NCI-H345 (cell line): ENCODE measurements at places on chromosomes 1 and 21.

DNA sequence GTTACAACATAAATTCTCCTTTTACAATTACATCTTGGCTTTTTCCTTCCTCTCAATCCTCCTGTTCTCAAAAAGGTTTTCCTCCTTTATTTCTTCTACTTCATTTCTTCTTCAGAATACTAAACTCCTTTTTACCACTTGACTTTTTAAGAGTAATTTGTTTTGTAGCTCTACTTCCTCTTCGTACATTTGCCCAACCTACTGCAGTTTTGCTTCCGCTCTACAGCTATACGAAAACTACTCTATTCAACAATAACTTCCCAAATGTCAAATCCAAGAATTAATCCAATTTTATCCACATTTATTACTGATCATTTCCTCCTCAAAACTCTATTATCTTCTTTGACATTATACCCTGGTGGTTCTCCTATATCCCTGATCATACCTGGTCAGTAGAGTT is 3.4 kb downstream of the GDAP2 start:
- DNase-seq: no peak

- DNase-seq: peak; percentile 78
These were observed 40.1 kb upstream of the TMPRSS15 start for GRCh38 chr21:18443701-18444100.

DNA sequence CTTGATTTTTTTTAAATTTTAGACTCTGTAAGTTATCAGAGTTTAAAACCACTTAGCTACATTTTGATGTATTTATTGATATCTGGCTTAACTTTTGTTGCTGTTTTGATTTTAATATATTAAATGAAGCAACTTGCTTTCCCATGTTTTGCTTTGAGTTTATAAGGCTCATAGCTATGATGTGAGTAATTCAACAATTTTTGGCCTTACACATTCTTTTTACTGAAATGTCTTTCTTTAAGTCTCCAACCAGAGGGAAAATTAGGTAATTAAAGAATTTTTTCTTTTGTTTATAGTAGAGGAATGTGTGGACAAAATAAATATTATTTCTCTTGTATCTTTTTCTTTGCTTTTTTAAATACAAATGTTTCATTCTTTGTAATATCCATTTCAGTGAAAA is 258.3 kb upstream of the ADAMTS5 start:
- DNase-seq: no peak

DNA sequence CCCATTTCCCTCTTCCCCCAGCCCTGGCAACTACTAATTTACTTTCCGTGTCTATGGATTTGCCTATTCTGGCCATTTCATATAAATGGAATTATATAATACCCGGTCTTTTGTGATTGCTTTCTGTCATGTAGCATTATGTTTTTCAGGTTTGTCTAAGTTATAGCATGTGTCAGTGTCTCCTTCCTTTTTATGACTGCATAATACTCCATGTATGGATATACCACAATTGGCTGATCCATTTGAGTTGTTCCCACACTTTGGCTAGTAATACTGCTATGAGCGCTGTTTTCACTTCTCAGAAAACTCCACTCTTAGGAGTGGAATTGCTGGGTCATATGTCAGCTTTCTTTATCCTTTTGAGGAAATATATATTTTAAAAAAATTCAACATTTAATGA is 53.7 kb downstream of the HUNK start:
- no peak for DNase-seq

- no peak for DNase-seq
These were observed 28.4 kb downstream of the MAPKAPK2 start for GRCh38 chr1:206713070-206713469.

DNA sequence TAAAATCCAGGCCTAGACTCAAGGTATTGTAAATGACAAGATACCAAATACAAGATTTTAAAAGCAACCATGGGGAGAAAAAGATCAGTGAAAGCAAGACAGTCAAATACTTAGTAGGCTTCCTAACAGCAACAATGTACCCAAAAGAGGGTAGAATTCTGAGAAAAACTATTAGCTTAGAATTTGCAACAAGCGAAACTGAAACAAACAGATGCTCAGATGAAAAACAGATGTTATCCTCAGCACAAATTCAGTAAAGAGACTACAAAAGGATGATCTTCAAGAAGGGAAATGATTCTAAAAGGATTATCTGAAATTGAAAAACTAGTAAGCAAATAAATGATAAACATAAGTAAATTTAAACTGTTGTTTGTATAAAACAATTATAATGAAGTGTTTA is 40.0 kb downstream of the PDC start:
- DNase-seq: no peak

DNA sequence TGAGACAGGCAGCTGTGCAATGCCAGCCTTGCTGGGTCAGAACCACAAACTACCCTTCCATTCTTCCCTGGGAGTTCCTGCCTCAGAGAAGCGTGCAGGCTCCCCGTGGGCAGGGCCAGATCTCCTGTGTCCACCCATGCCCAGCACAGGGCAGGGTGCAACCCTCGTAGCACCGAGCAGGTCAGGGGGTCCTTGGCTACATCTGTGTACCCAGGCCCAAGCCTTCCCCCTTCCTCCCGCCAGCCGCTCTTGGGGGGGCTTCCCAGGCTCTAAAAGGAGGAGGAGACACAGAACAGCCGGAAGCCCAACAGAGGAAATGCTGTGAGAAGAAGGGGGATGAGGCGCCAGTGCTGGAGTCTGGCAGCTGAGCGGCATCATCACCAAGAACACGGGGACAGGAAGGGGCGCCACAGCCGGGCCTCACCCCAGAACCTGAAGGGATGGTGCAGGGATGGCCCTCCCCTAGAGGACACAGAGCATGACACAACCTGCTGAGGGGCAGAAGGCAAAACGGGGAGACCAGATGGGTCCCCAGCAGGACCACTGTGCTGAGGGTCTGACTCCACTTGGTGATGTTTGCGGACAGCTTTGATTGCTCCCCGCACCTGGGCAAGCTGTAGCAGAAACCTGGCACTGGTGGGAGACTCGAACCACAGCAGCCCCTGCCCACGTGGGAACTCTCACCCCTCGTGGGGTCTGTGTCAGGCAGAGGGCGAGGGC is 233.2 kb downstream of the NPHP4 start:
- no peak for DNase-seq

GRCh38 chr1:206649261-206649921 is 14.1 kb downstream of the DYRK3 start:
- no peak for DNase-seq

GRCh38 chr1:60279798-60280197 is 206.2 kb upstream of the C1orf87 start:
- DNase-seq: no peak

DNA sequence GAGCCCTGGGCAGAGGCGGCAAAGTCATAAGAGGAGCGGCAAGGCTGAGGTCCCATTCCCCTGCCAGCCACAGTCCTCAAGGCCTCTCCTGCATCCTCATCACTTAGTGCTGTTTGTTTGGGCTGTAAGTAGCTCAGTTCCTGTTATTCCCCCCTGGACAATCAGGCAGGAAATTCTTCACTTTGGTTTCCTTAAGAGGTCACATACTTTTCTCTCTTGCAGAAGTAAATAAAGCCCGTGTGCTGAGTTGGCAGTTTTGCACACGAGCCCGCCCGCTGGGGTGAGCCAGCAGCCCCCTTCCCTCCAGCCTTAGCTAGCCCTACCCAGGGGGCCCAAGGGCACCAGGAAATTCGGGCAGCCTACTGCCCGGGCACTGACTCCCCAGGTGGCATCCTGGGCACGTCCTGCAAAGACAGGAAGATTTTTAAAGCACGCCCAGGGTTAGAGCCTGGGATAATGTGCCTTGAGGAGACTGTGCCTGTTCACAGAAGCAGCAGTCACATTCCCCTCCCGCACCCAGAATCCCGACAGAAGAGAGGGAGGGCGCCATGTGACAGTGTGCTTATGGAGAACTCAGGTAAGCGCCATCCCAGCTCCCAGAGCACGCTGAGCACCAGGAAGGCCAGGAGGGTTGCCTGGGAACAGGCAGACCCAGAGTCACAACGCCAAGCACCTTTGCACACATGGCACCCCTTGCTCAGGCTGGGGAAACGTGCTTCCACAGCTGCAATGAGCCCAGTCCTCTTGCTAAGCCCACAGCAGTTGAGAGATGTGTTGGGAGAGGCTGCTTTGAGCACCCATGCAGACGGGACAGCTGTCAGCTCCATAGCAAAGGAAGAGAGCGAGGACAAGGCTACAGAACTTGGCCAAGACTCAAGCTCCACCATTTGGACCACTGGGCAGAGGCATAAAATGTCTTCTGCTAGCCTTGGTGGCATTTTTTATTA is 144.5 kb upstream of the TMEM51 start:
- no peak for DNase-seq

GRCh38 chr1:66328896-66329295 is 205.1 kb upstream of the SGIP1 start:
- DNase-seq: no peak

GRCh38 chr1:117696561-117696960 is 90.7 kb downstream of the TENT5C start:
- no peak for DNase-seq

DNA sequence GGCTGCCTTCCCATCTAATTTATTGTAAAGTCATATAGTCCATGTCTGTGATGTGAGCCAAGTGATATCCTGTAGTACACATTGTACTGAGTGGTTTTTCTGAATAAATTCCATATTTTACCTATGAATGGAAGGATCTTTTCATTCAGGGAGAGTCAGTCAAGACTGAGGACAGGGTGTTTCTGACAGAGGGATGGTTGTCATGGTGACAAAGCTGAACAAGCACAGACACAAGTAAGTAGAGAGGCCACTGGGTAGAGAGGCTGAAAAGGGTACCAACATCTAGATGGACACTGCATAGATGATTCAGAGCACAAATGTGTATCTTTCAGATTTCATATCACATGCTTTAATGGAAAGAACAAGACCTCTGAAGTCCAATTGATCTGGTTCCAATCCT is 22.6 kb upstream of the IL20 start:
- DNase-seq: no peak

DNA sequence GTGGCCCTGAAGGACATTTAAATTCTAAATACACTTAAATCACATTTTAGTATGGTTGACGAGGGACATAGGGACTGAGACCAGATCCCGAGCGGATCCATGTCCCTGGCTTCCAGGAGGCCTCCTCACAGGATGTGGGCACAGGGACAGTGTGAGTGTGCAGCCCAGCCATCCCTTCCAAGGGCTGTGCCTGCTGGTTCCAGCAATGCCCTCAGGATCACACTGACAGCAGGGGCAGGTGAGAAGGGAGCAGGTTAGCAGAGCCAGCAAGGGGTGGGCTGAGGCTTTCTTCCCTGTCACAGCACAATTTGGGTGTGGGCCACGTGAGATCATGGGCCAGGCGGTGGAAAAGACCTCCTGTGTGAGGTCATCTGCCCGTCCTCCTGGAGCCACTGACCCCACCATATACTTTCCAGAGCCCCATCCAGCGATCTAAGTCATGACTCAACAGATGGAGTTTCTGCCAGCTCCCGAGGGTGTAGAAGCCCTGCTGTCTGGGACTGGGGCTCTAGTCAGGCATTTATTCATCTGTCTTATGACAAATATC is 37.0 kb upstream of the PRSS38 start:
- DNase-seq: no peak

- DNase-seq: no peak
These were observed 130.8 kb downstream of the LYPLAL1 start for GRCh38 chr1:219304227-219305226.

GRCh38 chr1:228238007-228238406 is 30.2 kb downstream of the OBSCN start:
- no peak for DNase-seq

- DNase-seq: no peak
These were observed 221.9 kb upstream of the KCTD3 start for GRCh38 chr1:215345208-215345607.

DNA sequence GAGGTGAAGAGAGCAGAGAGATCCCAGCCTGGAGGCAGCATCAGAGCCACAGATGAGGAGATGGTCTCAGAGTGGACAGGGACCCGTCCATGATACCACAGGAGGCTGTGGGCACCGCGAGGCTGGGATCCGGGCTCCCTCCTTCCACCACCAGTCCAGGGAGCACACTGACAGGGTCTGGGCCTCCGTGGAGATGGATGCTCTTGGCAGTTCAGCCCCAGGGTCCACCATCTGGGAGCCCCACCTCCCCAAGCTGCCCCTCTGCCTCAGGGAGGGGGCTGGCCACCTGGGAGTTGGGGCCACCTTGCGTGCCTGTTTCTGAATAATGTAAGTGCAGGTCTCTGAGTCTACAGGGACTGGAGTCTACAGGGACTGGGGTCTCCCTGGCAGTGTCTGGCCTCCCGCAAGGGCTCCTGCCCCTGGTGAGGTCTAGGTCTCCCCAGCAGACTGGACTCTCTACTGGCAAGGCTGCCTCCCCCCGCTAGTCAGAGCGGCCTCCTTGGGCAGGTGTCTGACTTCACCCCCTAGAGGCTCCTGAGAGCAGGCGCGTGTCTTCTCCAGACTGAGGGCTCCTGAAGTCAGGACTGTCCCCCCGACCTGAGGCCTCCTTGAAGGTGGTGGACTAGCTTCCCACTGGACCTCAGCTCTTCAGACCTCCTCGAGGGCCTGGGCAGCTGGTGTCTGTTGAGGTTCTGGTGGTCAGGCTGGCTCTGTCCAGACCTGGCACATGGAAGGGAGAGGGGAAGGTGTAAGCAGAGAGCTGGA is 218.5 kb downstream of the PTPRU start:
- no peak for DNase-seq

DNA sequence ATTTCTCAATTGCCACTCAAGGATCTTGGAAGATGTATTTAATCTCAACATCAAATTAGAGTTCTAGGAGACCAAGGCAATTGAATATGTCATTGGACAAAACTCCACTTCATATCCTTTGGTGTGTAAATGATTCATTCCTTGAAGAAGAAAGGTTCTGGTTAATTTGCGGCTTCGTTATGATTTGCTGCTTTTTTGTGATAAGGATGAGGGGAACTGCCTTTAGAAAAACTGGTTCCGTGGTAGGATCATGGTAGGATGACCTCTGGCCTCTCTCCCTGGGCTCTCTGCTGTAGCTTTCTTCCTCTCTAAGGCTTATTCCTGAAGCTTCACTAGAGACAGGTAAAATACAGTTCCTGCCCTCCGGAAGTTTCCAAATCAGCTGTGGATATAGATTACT is 51.5 kb upstream of the ERRFI1 start:
- DNase-seq: no peak

GRCh38 chr1:153509036-153509435 is 26.8 kb downstream of the S100A6 start:
- DNase-seq: no peak

DNA sequence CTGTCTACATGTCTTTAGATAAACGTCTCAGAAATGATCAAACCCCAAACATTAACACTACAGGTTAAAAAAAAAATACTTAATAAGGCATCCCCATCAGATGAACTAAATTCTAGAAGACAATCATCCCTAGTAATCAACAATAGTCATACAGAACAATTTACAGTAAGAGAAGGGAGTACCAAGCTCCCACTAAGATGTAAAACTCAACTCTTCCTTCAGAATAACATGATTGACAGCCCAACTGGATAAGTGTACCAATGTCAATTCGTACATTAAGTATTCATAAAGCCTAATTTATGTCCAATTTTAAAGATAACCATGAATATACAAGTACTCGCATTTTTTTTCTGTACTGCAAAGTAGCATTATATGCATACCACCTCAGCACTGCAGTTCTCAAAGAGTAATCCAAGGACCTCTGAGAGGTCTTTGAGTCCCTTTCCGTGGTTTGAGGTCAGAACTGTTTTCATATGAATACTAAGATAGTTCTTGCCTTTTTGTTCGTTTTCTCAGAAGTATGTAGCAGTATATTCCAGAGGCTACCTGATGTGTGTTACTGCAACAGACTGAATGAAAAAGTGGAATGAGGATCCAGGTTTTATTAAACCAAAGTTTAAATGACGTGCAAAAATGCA is 6.6 kb downstream of the SCAF4 start:
- no peak for DNase-seq
